Endothelial cell (in vitro differentiated cells): ENCODE measurements at places on chromosomes 2 and 18.

DNA sequence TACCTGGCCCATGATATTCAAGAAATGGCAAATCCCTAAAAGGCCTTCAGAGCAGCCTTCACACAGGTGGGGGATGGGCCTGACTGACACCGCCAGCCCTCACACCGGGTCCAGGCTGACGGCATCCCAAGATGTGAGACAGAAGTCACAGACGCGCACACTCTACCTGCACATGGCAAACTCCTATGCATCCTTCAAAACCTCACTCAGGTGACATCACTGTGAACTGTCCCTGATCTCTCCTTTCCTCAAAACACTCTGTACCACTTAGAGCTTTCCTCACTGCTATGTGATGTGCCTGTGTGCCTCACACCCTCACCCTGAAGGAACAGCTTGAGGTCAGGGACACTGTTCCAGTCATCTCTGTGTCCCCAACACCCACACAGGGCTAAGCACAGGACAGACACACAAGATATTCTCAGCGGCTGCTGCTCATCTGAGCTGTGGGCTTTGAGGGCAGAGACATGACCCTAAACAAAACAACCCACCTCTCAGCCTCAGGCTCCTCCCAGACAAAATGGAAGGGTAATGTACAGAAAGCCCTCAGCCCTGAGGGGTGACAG is 27.5 kb downstream of the BIN1 start:
- DNase-seq = no peak

DNA sequence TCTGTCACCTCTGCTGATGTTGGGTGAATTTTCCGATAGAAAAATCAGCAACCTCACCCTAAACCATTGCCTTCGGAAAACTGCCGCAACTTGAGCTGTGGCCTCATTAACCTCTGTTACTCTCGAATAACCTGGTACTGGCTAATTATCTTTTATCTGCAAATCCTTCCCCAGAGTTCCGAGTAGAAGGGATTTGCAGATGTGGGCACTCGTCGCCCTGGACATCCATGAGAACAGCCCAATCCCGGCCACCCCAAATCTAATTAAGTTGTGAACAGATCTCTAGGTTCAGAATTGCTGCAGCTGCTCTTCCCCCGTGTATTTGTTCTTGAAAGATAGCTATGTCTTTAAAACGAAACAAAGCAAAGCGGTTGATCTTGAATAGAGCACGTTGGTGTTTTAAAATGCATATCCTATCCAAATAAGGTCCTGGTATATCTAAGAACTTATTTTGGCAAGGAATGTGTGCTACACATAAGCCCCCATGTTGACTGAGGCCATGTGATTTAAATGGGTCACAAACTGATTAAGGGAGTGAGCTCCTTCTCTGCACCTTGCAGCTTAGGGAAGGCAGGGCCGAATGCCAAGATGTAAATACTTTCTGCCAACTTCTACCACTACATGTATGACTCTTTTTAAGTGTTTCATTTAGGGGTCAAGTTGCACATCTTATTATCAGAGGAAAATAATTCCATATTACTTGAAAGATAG is 88.2 kb downstream of the MTCL1 start:
- no peak for DNase-seq

DNA sequence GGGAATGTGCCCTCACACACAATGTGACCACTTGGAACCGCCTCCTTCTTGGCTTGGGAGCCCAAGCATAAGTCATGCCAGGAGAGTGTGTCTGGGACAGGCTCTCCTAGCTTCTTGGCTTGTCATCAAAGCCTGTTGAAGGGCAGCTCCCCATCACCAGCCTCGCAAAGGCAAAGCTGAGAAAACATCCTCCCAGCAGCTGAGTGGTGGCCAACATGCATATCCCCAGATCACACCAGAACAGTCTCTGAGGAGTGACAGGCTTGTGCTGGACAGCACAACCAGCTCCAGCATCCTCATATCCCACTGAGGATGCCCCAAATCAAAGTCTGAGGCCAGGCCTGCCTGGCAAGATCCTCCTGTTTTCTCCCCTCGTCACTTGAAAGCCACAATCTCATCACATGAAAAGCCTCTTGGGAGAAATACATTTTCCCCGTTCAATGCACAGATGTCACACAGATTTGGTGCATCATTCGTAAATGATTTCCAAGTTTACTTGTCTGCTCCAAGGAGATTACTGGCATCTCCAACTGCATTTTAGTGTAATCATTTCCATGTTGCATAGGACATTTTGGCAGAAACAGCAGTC is 269.3 kb downstream of the TTC32 start:
- no peak for DNase-seq

GRCh38 chr18:2635586-2635985 is 19.9 kb upstream of the SMCHD1 start:
- no peak for DNase-seq

- no peak for DNase-seq
Measured at GRCh38 chr18:44974174-44974573, 293.5 kb downstream of the SETBP1 start.

DNA sequence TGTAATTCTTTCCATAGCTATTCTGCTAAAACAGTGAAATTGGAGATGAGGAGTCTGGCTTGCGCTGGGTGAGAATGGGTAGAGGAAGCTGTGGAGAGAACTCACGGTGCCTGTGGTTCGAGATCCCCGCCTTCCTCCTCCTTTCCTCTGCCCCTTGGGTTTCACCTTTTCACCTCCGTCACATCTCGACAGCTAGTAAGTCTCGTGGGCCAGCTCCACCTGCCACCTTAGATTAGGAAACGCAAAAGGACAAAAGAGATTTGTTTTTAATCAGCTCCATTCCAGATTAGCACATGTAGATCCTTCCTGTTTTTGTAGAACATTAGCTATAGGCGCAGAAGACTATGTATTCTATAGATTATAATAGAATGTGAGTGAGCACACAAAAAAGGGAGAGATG is 20.6 kb downstream of the TRIB2 start:
- no peak for DNase-seq

GRCh38 chr2:145194673-145195072 is 674.8 kb upstream of the ZEB2 start:
- no peak for DNase-seq

GRCh38 chr18:5285326-5285725 is 10.2 kb downstream of the ZBTB14 start:
- DNase-seq = no peak

DNA sequence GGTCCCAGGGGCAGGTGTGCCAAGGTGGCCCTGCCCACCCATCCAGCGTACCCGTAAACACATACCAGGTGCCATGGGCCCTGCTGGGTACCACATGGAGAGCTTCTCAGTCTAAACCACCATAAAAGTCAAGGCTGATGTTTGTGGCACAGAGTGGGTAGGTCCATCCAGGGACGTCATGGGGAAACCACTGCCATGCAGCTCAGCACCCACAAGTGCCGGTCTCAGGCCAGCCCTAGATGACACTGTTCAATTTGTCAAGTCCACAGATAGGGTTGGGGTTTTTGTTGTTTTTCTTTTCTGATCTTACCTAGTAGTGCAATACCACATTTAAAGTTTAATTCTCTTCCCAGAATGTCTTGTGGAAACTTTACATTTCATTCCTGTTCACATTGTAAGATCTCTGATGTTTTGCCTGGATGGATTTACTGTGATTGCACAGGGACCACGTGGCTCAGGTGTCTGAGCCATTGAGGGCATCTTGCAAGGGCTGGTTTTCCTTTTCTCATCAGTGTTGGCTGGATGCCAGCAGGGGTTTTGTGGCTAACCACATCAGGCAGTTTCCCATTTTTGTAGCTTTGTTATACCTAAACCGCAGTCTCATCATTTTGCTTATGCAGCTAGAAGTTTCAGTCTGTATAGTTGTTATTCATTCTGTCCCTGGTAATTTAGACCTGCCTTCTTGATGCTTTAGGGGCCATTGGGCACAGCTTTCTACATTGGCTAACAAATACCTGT is 64.7 kb downstream of the STK25 start:
- no peak for DNase-seq

DNA sequence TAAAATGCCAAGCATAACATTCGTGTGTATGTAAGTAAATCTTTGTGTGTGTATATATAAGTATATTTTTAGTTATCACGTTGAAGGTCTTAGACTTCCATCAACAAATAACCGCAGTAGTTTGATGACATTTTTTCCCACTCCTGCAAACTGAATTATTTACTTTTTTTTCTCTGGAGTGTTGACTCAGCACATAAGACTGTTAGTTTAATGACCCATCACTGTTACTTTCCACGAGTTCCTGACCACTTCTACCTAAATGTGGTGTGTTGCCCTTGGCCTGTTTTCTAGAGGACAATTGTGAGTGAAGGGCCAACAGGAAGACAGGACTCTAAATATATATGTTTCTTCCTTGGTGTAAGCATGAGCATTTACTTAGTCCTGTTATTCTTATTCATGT is 71.3 kb upstream of the TXNDC2 start:
- DNase-seq = no peak

- DNase-seq = no peak
Measured at GRCh38 chr2:25824718-25825117, 53.6 kb downstream of the ASXL2 start.

GRCh38 chr2:241340631-241341163 is 15.4 kb upstream of the FARP2 start:
- DNase-seq = no peak
